Esophagus muscularis mucosa (tissue), 4 donors: ENCODE measurements at places on chromosomes 16 and 17. TPM values are rescaled to one million over a fixed set of nuclear protein-coding genes. Genes with fewer than 3 reads are reported as not detected.

- peak; percentile 92 for DNase-seq
These were observed 96.3 kb downstream of the RAB11FIP4 start for GRCh38 chr17:31487648-31488263.

Gene CAPNS2
- 0.32 TPM for total RNA-seq

Gene G6PC1
- total RNA-seq = not detected

- DNase-seq = no peak
These were observed 65.5 kb upstream of the CREBBP start for GRCh38 chr16:3945751-3946603.

GRCh38 chr16:9874219-9874618, 308.0 kb downstream of the GRIN2A start:
- DNase-seq = no peak

DNA sequence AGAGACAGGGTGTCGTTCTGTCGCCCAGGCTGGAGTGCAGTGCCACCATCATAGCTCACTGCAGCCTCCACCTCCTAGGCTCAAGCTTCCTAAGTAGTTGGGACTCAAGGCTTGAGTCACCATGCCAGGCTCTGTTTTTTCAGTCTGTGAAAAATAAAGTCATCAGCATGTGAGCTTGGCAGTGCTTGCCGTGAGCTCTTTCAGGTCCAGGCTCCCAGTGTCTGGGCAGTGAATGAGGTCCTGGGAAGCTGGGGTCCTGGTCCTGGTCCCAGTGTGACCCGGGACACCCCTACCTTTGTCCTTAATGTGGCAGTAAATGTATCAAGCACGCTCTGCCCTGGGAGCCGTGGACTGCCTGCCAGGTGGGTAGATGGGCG, 22.9 kb upstream of the RPL13 start:
- no peak for DNase-seq

- no peak for DNase-seq
These were observed 10.6 kb downstream of the KSR1 start for GRCh38 chr17:27466743-27467375.

- no peak for DNase-seq
These were observed 27.3 kb downstream of the SDK2 start for GRCh38 chr17:73616873-73617404.

- DNase-seq = no peak
These were observed 52.0 kb upstream of the LHX1 start for GRCh38 chr17:36885153-36885735.

Gene IGSF6
- total RNA-seq = 0.97 TPM

Gene GHDC
- total RNA-seq = 31.3 TPM

Gene CDR2L
- 36.7 TPM for total RNA-seq

GRCh38 chr17:5468075-5468473, 708 bp downstream of the DHX33 start:
- no peak for DNase-seq

DNA sequence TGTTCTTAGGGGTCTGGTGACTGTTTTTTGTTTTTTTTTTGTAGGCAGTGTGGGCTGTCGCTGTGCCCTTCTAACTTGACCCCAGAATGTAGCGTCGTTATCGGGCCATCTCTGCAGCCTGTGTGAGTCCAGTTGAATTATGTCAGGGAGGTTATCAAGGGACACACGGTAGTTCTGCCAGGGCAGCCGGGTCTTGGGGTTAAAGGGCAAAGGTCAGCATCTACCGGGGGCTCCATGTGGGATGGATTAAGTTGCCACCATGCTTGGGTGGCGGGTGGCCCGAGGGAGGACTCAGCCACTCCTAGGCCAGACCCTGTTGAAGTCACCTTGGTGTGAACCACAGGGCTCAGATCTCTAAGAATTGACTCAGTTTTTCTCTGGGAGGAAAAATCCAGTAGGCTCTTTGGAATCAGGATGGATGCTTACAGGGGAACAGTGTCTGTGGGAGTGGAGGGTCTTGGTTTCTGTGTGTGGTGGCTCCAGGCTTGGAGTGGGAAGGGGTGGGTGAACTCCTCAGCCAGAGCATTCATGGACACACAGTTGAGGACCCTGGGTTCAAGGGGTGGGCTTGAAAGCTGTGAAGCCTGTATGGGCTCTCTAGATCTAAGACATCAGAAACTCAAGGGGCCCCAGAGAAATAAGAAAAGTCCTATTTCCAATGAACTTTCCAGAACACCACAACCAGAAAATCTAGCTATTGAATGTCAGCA, 191.7 kb downstream of the IRF8 start:
- no peak for DNase-seq

- DNase-seq = no peak
These were observed 1.6 kb downstream of the PRSS36 start for GRCh38 chr16:31148281-31148728.

- DNase-seq = no peak
These were observed 139.3 kb downstream of the GAS7 start for GRCh38 chr17:10058921-10059683.

- DNase-seq = no peak
These were observed 216.4 kb upstream of the DYNLRB2 start for GRCh38 chr16:80324371-80324770.

- peak; percentile 96 for DNase-seq
These were observed 812 bp upstream of the PPP1R9B start for GRCh38 chr17:50151041-50151936.

- DNase-seq = no peak
These were observed 61.2 kb downstream of the TMEM186 start for GRCh38 chr16:8736123-8736668.

DNA sequence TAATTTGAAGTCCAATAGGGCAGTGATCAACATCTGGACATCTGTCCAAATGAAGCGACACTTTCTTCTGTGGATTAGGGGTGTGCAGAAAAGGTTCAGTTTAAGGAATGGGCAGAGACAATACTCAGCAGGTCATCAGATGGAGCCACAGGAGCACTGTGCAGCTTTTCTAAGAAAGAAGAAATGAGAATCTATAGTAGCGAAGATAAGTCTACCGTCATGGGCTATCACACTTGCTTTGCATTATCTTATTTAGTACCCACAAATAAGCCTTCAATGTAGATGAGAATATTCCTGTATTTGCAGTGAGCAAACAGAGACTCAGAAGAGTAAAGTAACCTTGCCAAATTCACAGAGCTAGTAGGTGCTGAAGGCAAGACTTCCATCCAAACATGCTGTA, 412.0 kb upstream of the GOT2 start:
- DNase-seq = no peak

DNA sequence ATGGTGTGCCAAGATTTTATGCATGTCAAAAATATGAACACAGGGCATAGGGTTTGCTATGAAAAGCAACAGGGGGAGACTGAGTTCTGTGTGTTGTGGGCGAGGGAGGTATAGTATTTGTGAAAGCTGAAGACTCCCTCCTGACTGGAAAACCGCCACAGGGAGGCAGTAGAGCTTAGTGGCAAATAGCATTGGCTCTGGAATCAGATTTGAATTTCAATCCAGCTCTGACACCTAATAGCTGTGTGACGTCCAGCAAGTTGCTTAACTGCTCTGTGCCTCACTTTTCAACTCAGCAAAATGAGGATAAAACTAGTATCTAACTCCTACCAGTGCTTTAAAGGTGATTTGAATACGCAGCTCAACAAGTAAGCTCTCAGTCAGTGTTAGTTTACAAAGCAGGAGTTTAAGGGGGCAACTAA, 22.0 kb downstream of the KPNA2 start:
- DNase-seq = no peak

DNA sequence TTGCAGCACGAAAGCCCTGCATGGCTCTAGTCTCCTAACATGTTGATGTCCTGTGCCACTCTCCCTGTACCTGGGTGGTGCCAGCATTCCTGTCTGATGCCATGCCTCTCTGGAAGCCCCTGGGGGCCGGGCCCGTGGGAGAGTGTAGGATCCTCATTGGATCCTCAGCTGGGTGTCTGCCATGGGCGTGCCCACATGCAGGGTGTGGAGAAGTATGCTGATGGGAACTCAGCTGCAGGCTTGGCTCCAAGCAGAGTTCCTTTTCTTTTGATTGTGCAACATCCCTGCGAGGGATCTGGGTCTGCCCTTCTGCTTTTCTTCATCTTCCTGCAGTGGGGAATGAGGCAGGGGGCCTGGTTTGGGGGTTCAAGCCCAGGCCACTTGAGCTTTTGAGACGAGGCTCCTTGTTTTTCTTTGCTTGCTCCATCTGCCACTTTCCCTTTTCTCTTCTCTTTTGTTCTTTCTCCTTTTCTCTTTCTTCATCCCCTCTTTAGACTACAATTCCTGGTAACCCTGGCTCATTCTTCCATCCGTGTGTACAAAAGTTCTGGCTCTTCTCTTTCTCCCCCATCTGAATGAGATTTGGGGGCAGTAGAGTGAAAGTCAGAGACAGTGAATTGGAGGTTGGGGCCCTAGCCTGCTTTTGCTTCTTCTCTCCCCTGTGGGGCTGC, 32.9 kb downstream of the KSR1 start:
- DNase-seq = peak; percentile 95

Gene KRTAP1-5
- not detected for total RNA-seq

DNA sequence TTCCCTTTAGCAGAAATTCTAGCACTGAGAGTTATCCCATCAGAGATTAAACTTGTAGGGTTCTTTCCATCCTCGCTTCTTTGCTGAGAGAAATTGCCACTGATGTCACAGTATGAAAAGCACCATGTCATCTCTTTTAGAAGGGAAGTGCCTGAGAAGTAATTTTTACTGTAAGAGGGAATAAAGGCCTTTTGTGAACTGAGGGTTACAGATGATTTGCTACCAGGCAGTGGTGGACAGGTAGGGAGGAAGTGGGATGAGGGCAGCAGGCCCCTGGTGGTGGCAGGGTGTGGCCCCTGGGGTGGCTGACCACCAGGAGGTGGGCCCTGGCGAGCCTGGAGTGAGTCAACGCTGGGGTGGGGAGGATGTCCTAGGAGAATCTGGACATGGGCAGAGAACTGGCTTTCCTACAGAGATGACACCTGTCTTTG, 6.4 kb upstream of the MILR1 start:
- no peak for DNase-seq

DNA sequence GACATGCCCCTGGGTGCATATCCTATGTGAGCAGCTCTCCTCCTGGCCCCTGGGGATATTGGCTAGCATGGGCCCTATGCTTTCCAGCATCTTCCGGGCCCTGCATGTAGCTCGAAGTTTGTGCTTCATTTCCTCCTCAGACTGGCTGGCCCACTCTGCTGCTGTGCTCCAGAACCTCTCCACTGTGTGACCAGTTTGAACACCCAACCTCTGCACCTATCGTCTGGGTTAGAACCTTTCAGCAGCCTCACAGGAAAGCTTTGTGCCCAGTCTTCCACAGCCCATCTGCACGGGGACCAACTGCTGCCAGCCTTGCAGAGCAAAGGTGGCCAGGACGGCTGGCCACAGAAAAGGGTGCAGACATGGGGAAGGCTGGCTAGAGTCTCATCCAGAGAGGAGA, 10.2 kb upstream of the CLEC18B start:
- no peak for DNase-seq
